ENCODE measurements at places on chromosomes 6 and 20.

DNA sequence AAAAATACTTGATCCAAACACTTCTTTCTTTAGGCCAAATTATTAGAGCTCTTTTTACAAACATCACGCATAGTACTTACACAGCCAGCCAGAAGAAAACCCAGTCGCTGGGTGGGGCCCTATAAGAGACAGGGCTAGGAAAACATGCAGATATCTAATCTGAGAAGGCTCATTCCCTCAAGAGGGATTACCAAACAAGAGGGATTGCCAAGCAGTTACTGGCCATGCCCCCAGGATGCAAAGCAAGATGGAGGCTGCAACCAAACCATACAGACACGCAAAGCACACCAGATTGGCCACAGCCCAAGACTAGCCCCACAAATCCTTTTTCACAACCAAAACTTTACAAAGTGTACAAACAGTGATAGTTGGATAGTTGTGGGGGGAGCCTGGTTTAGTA is 1235.4 kb upstream of the GJE1 start:
- no peak for DNase-seq

DNA sequence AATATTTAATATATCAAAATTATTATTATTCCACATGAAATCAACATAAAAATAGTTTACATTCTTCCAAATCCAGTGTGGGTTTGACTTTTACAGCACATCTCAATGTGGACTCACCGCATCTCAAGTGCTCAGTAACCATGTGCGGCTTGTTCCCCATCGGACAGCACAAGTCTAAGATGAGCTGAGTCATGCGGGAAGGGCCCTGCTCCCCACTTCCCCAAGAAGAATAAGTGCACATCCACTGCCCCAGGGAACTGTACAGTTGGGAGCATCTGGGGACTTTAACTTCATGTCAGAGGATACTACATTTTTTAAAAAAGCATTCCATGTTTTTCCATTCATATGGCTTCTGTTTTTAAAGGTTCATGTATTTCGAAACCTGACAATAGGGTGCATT is 325.6 kb downstream of the BTBD3 start:
- DNase-seq = no peak

- DNase-seq = peak; percentile 51
Observed at GRCh38 chr20:64064145-64064698, 1.2 kb downstream of the TCEA2 start.

- DNase-seq = no peak
Observed at GRCh38 chr6:113843500-113844073, 13.6 kb upstream of the MARCKS start.

- DNase-seq = peak; percentile 65
Observed at GRCh38 chr20:16801919-16802651, 53.9 kb downstream of the OTOR start.

DNA sequence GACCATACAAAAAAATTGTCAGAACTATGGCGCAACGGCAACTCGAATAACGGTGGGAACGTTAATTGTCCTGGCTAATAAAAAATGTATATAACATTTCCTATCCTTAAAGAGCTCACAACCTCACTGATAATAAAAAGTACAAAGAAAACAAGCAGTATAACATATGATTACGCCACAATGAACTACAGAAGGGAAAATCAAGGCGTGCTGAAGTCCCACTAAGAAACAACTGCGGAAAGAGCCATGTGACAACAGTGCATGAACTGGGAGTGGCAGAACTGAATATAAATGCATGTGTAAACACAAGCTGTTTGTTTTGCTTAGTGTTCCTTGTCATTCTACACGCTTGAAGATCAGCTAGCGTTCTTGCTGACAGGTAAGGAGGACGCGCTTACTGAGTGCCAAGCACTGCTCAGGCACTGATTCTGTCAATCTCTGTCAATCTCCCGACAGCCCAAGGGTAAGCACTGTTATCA is 466 bp upstream of the PSMB1 start:
- no peak for DNase-seq

DNA sequence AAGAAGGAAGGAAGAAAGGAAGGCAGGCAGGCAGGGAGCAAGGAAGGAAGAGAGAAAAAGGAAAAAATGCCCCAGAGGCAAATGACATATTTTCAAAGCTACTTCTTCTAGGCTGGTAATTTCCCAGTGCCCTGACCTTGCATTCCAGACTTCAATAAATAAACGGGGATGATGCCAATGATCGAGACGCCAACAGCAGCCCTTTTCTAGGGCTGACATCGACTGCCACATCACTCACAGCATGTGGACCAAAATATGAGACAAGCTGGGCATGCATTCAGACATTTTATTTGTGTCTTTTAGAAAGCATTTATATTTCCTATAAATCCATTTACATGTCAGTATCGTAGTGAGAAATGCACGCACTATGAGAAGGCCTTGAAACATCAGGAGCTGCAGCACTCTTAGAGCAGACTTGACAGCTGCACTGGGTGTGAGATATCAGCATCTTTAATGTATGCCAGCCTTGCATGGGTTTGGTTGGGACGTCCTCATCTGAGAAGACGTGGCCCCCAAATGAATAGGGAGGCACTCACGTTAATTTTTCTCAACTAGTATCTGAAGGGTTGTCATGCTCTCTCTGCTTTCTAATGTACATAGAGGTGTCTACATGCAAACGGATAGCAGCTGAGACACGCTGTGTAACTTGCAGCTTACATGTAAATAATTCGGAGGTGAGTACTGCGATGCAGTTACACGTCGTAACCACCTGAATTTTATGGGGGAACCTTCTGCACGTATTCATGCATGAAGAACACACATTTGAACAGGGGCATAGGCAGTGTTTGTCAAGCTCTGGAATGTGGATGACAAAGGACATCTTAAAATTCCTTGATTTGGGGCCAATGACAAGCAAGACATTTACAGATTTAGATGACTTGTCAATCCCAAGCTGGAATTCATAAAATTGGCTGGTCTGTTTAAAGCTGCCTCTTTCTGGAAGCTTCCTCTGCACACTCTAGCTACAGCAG is 149.1 kb upstream of the AGPAT4 start:
- DNase-seq = no peak

DNA sequence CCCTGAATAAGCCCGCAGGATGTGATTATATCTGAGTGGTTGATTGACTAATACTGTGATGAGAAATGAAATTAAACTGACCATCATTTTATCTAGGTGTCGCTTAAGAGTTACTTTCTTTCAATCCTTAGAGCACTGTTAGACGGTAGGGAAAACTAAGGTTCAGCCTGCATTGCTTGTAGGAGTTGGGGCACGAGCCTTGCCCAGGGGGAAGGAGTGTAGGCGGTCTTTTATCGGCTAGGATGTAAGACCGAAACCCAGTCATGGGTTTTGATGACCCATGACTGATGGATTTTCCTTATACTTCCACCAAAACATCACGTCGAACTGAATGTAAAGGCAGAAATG is 392 bp upstream of the TASP1 start:
- DNase-seq = no peak

Measured in liver (tissue), 10 donors.